Foreskin keratinocyte (primary cell): ENCODE measurements at places on chromosomes 1 and 21. TPM values are rescaled to one million over a fixed set of nuclear protein-coding genes. Genes with fewer than 3 reads are reported as not detected.

The BMP8B gene
- 0.04 and 0.10 TPM in 2 replicates for total RNA-seq

The TP73 gene
- 0.58 and 0.78 TPM in 2 replicates for total RNA-seq

The LHX8 gene
- not detected in 2 replicates for total RNA-seq

The TFF1 gene
- total RNA-seq = not detected in 2 replicates

The S100B gene
- total RNA-seq = 0.17 TPM in 1 of 2 replicates, not detected in the other
